ENCODE measurements at places on chromosomes 7 and 10.

DNA sequence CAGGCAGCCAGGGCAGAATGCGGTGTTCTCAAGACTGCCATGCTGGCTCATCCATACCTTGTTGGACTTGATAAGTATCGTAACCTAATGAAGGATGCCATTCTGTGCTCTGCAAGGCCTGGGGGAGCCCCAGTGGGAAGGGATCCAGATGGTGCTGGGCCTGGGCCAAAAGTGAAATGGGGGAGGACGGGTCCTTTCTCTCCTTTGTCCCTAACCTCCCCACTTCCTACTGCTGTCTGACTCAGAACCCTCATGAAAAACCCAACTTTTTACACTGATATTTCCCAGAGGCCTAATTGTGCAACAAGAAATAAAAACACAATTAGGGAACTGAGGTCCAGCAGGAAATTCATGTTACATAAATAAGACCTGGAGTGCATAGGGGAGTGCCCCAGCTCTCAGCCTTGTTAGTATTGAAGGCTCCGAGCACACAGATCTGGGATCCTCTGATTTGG lies 193.7 kb upstream of the SVIL start:
- no peak for DNase-seq

- no peak for DNase-seq
Observed at GRCh38 chr7:139264220-139264619, 33.2 kb downstream of the UBN2 start.

DNA sequence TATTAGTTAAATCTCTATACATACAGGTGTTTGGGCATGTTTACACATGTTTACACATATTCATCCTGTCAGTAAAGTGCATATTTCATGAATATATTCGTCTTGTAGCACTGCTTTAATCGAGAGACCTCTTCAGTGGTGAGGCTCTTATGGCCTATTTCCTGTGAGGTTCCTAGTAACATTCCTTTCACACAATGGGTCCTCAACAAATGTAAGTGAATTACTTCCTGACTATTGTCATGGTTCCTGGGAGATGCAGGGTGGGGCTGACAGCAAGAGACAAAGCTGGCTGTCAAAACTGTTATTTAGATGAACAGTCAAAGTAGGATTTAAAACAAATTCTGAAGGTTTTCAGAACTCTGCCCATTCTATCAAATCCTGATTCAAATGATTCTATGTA lies 12.4 kb upstream of the SEMA3A start:
- no peak for DNase-seq

- DNase-seq, result no peak
Observed at GRCh38 chr10:71363936-71364335, 32.8 kb upstream of the CDH23 start.

- DNase-seq, result no peak
Observed at GRCh38 chr10:126101325-126101724, 205.0 kb downstream of the FANK1 start.

Measured in NCI-H1930 (cell line).